ENCODE measurements at places on chromosomes 7 and 10.

DNA sequence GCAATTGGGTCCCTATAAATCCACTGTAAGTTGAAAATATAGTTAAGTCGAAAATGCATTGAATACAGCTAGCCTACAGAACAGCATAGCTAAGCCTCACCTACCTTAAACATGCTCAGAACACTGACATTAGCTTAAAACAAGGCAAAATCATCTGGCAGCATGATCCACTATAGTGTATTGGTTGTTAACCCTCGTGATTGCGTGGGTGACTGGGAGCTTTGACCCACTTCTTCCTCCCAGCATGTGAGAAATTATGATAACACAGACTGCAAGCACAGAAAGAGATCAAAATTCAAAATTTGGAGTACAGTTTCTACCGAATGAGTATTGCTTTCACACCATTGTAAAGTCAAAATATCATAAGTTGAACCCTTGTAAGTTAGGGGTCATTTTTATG is 22.3 kb downstream of the CNTNAP2 start:
- DNase-seq: no peak

DNA sequence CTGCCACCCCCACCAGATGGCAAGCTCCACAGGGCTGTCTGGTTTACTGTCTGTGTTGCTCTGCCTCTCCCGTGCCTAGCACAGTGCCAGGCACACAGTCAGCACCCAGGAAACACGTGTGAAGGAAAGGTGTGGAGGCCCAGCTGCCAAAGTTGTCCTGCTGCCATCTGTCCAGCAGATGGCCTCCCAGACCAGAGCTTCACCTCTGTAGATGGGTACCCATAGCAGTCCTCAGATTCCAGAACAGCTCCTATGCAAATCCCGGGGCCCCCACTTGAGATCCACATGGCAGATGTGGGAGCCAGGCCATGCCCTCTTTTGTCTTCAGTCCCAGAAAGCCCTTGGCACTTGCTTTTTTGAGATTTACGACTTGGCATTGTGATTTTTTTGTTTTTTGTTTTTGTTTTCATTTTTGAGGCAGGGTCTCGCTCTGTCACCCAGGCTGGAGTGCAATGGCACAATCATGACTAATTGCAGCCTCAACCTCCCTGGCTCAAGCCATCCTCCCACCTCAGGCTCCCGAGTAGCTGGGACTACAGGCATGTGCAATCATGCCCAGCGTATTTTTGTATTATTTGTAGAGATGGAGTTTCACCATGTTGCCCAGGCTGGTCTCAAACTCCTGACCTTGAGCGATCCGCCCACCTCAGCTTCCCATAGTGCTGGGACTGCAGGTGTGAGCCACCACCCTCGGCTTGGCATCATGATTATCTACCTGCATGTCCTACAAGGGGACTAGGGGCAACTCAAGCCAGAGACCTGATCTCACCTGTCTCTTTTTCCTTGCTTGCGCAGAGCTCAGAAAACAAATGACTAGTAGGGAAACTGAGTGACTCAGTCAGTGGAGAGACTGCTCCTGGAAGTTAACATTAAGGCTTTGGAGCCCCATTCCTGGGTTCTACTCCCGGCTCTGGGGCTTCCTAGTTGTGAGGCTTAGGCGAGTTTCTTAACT is 16.9 kb upstream of the PALD1 start:
- DNase-seq: peak; percentile 31

DNA sequence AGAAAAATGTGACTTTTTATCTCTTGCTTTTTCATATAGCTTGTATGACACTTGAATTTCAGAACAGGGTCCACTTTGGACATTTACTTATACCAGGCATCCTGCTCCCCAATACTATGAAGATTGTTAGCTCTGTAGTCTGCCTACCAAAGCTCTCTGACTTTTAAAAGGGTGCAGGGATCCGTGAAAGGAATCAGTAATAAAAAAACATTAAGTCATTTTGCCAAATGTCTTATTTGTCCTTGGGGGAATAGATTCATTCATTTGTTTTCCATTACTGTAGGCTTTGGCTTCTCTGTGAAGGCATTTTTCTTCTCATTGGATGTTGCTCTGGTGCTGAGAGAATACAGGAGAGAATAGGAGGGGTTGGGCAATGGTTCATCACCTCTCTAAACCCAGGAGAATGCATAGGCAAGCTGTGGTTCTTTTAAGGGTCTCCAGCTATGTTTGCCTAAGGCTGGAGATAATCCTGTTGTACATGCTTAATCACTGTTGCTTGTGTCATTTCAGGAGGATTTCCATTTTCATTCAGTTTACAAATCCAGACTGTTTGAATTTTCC is 103.5 kb downstream of the SRI start:
- no peak for DNase-seq

GRCh38 chr7:142168746-142169145 is 57.2 kb downstream of the MGAM2 start:
- DNase-seq: no peak

- DNase-seq: no peak
Observed at GRCh38 chr7:18513343-18513742, 17.8 kb downstream of the HDAC9 start.

DNA sequence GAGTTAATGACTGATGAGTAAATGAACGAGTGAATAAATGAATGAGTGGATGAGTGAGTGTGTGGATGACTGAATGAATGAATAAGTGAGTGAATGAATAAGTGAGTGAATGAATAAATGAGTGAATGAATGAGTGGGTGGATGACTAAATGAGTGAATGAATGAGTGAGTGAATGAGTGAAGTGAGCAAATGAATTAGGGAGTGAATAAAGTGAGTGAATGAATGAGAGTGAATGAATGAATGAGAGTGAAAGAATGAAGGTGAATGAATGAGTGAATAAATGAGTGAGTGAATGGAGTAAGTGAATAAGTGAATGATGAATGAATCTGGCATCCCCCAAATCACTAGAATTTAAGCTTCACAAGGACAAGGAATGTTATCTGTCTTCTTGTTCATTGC is 1253.0 kb downstream of the TYW1 start:
- no peak for DNase-seq
